ENCODE measurements at places on chromosomes 5 and 9. TPM values are rescaled to one million over a fixed set of nuclear protein-coding genes. Genes with fewer than 3 reads are reported as not detected.

Gene PCDHB15
- total RNA-seq: not detected

Gene LYSMD3
- total RNA-seq: 17.2 TPM

Gene GDNF
- not detected for total RNA-seq

Gene ZNF366
- total RNA-seq: not detected

Gene ELOVL7
- total RNA-seq: 0.04 TPM

Gene DDX4
- total RNA-seq: not detected

Gene RNF208
- total RNA-seq: 3.0 TPM

Gene ADAMTS16
- not detected for total RNA-seq
